ENCODE measurements at places on chromosomes 16 and 17. TPM values are rescaled to one million over a fixed set of nuclear protein-coding genes. Genes with fewer than 3 reads are reported as not detected.

The ST6GALNAC2 gene
- total RNA-seq: 10.4 TPM

The CFAP97D1 gene
- total RNA-seq: not detected

The SLC13A2 gene
- 8.7 TPM for total RNA-seq

The NEUROD2 gene
- not detected for total RNA-seq

The UBALD1 gene
- 85.9 TPM for total RNA-seq

The TTYH2 gene
- total RNA-seq: 2.2 TPM

- no peak for DNase-seq
- H3K27me3 ChIP-seq: peaks cover 49% of the 10 kb centered on the region
- no peak overlapping the region for H3K4me3 ChIP-seq
Measured at GRCh38 chr16:23709536-23709935, 3.5 kb downstream of the ERN2 start.

DNA sequence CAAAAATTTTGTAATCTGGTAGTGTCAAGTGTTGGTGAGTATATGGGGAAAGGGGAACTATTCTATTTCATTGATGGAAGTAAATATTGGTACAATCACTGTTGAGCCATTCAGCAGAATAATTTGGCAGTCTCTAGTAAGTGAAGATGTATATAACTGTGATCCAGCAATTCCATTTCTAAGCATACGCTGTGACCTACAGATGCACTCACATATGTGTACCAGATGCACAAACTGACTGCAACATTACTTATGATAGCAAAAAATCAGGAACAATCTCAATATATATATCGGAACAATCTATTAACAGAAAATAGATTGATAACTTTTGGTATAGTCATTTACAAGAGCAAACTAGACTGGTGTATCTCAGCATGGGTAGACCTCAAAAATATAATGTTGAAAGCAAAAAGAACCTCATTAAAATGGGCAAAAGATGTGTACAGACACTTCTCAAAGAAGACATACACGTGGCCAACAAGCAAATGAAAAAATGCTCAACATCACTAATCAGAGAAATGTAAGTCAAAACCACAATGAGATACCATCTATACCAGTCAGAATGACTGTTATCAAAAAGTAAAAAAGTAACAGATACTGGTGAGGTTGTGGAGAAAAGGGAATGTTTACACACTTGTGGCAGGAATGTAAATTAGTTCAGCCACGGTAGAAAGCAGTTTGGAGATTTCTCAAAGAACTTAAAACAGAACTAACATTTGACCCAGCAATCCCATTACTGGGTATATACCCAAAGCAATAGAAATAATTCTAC is 20.7 kb downstream of the ADAP2 start:
- DNase-seq: no peak
- no peaks in the 10 kb centered on the region for H3K4me1 ChIP-seq
- no peak overlapping the region for H3K4me3 ChIP-seq
- H3K36me3 ChIP-seq: no peaks in the 10 kb centered on the region
- H3K27me3 ChIP-seq: no peaks in the 10 kb centered on the region

DNA sequence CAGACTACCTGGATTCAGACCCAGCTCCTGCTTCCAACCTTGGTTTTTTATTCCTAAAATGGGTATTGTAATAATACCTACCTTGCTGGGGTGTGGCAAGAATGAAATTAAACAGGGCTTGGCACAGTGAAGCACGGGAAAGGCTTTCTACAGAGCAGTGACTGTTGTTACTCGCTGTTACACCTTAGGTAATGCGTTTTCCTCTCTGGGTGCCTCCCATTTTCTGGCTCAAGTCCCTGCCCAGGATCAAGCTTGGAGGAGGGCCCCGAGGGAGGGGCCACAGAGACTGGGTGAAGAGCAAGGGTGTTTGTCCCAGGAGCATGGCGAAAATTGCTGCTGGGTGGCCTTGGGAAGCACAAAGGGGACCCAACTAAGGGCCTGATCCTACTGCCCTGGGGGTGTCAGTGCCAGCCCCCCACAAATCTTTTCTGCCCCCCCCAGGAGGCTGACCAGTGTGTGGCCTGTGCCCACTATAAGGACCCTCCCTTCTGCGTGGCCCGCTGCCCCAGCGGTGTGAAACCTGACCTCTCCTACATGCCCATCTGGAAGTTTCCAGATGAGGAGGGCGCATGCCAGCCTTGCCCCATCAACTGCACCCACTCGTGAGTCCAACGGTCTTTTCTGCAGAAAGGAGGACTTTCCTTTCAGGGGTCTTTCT is 13.3 kb downstream of the MIEN1 start:
- H3K27ac ChIP-seq: peak overlapping the region; percentile 82
- no peak for DNase-seq
- H3K27me3 ChIP-seq: no peaks in the 10 kb centered on the region
- H3K4me1 ChIP-seq: peaks cover 4% of the 10 kb centered on the region
- no peak overlapping the region for H3K4me3 ChIP-seq

DNA sequence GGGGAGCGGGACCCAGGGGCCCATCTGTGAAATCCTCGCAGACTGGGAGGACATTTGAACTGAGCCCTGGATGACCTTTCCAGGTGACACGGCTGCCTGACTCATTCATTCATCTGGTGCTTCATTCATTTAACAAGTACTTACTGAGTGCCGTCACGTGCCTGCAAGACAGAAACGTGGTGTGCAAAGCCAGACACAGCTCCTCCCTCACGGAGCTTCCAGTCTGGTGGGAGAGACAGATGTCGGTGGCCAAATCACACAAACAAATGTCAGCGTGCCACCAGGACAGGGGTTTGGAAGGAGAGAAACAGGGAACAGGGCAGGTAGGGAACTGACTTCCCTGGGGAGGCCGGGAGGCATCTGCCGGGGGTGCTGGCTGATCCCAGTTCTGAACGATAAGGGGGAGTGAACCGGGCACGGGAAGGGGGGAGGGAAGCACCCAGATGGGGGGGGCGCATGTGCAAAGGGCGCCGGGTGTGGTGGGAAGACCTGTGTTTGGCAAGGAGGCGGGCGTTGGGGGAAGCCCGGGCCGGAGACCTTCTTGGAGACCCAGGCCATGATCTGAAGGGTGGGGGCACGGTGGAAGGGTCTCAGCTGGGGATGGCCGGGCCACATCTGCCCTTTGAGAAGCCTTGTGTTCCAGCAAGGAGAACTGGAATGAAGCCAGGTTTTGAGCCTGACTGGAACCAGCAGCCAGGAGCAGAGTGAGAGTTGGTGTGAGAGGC is 93.6 kb upstream of the CIBAR2 start:
- H3K27me3 ChIP-seq: peaks cover 3% of the 10 kb centered on the region
- H3K36me3 ChIP-seq: peaks cover 4% of the 10 kb centered on the region
- no peak for DNase-seq
- H3K4me1 ChIP-seq: peaks cover 34% of the 10 kb centered on the region

GRCh38 chr17:4086041-4086483 is 56.8 kb downstream of the ZZEF1 start:
- no peak overlapping the region for H3K27ac ChIP-seq
- DNase-seq: no peak
- H3K4me3 ChIP-seq: no peak overlapping the region
- no peaks in the 10 kb centered on the region for H3K4me1 ChIP-seq
- H3K27me3 ChIP-seq: no peaks in the 10 kb centered on the region
- H3K36me3 ChIP-seq: peaks cover 27% of the 10 kb centered on the region

- no peak for DNase-seq
- H3K27ac ChIP-seq: no peak overlapping the region
- no peaks in the 10 kb centered on the region for H3K27me3 ChIP-seq
- no peaks in the 10 kb centered on the region for H3K36me3 ChIP-seq
- no peak overlapping the region for H3K4me3 ChIP-seq
Measured at GRCh38 chr16:67518676-67519075, 10.0 kb upstream of the RIPOR1 start.

- H3K36me3 ChIP-seq: peaks cover 14% of the 10 kb centered on the region
- no peaks in the 10 kb centered on the region for H3K27me3 ChIP-seq
- no peak overlapping the region for H3K27ac ChIP-seq
- peaks cover 26% of the 10 kb centered on the region for H3K4me1 ChIP-seq
- no peak for DNase-seq
- no peak overlapping the region for H3K4me3 ChIP-seq
Measured at GRCh38 chr16:21614896-21615295, 15.5 kb downstream of the METTL9 start.

GRCh38 chr16:569445-570254 is at the start of gene PIGQ:
Gene PIGQ (plus strand): TSS chr16:569968. CDS start chr16:574075, 4,107 bp downstream.
- H3K27ac ChIP-seq: peak within 1 kb of the TSS; percentile 74
- DNase-seq: no peak
- peaks cover 21% of the 10 kb centered on the region for H3K4me1 ChIP-seq
- H3K4me3 ChIP-seq: peak within 1 kb of the TSS; percentile 89

- H3K4me1 ChIP-seq: peaks cover 23% of the 10 kb centered on the region
- DNase-seq: no peak
- peak overlapping the region; percentile 100 for H3K4me3 ChIP-seq
- H3K27ac ChIP-seq: peak overlapping the region; percentile 99
Measured at GRCh38 chr16:31712064-31712540, 161.5 kb upstream of the ZNF267 start.

GRCh38 chr17:79600681-79601131 is 10.1 kb downstream of the RBFOX3 start:
- H3K36me3 ChIP-seq: no peaks in the 10 kb centered on the region
- H3K27me3 ChIP-seq: peaks cover 79% of the 10 kb centered on the region

GRCh38 chr16:73945631-73946030 is 351.0 kb upstream of the PSMD7 start:
- H3K27ac ChIP-seq: no peak overlapping the region
- H3K4me1 ChIP-seq: peaks cover 12% of the 10 kb centered on the region
- no peak overlapping the region for H3K4me3 ChIP-seq
- no peaks in the 10 kb centered on the region for H3K36me3 ChIP-seq

- H3K27ac ChIP-seq: no peak overlapping the region
- no peak for DNase-seq
Measured at GRCh38 chr16:68366062-68366461, 55.2 kb downstream of the PRMT7 start.

DNA sequence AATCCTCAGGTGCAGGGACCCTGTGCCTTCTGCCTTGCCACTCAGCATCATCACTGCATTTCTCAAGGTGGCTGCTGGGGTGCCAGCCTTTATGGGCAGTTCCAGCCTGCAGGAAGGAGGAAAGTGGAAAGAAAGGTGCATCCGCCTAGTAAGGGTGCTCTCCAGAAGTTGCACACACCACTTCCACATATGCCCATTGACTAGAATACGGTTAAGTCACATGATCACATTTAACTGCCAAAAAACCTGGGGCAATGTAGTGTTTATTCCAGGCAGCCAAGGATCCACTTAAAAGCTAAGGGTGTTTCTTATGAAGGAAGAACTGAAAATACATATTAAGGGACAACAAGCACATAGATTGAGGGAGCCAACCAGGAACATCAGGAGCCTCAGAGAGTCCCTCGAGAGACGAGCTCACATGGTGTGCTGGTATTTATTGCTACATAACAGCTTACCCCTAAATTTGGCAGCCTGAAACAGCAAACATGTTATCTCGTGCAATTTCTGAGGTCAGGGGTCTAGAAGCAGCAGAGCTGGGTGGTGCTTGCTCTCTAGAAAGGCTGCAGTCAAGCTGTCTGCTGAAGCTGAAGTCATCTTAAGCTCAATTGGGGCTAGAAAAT is 52.0 kb upstream of the MMP2 start:
- H3K27me3 ChIP-seq: peaks cover 32% of the 10 kb centered on the region
- DNase-seq: no peak
- no peaks in the 10 kb centered on the region for H3K36me3 ChIP-seq
- H3K4me3 ChIP-seq: no peak overlapping the region
- no peak overlapping the region for H3K27ac ChIP-seq
- no peaks in the 10 kb centered on the region for H3K4me1 ChIP-seq

DNA sequence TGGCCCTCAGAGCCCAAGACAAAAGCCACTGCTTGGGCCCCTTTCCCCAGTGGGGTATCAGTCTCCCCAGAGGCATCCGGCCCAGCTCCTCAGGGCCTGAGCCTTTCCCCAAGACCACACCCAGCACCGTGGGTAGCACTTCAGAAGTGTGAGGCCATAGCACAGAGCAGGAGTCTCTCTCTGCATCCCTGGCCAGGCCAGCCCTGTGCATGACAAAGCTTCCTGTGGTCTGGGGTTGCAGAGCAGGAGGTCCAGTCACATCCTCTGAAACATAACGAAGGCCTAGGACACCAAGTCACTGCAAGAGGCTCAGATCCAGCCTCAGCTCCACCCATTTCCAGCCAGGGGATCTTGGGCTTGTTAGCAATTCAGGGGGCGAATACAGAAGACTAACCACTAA is 56.8 kb upstream of the ZNF423 start:
- peaks cover 6% of the 10 kb centered on the region for H3K4me1 ChIP-seq
- no peaks in the 10 kb centered on the region for H3K36me3 ChIP-seq
- DNase-seq: no peak
- H3K27me3 ChIP-seq: no peaks in the 10 kb centered on the region
- no peak overlapping the region for H3K27ac ChIP-seq

GRCh38 chr16:69105501-69106361 is at the start of gene HAS3:
Gene HAS3 (plus strand): TSS chr16:69105653. CDS start chr16:69109396, 3,743 bp downstream.
- DNase-seq: no peak
- H3K27me3 ChIP-seq: peaks cover 67% of the 10 kb centered on the region
- H3K4me3 ChIP-seq: peak within 1 kb of the TSS; percentile 98
- H3K27ac ChIP-seq: peak within 1 kb of the TSS; percentile 46

GRCh38 chr17:65918500-65918899 is 273.4 kb downstream of the CEP112 start:
- no peaks in the 10 kb centered on the region for H3K27me3 ChIP-seq
- H3K4me3 ChIP-seq: no peak overlapping the region
- no peak for DNase-seq
- H3K27ac ChIP-seq: no peak overlapping the region

GRCh38 chr16:26651464-26651863 is 415.3 kb upstream of the C16orf82 start:
- no peaks in the 10 kb centered on the region for H3K4me1 ChIP-seq
- peaks cover 4% of the 10 kb centered on the region for H3K27me3 ChIP-seq
- no peaks in the 10 kb centered on the region for H3K36me3 ChIP-seq
- no peak overlapping the region for H3K4me3 ChIP-seq
- no peak overlapping the region for H3K27ac ChIP-seq
- DNase-seq: no peak

DNA sequence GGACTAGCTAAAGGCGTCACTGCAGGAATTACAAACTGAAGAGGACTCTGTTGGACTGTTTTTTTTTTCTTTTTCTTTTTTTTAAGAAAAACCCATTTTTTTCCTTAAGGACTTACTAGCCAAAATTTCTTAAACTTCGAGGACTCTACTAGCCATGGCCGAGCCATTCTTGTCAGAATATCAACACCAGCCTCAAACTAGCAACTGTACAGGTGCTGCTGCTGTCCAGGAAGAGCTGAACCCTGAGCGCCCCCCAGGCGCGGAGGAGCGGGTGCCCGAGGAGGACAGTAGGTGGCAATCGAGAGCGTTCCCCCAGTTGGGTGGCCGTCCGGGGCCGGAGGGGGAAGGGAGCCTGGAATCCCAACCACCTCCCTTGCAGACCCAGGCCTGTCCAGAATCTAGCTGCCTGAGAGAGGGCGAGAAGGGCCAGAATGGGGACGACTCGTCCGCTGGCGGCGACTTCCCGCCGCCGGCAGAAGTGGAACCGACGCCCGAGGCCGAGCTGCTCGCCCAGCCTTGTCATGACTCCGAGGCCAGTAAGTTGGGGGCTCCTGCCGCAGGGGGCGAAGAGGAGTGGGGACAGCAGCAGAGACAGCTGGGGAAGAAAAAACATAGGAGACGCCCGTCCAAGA is 878 bp downstream of the HEXIM1 start:
- H3K4me1 ChIP-seq: peaks cover 40% of the 10 kb centered on the region
- peaks cover 4% of the 10 kb centered on the region for H3K36me3 ChIP-seq
- peak overlapping the region; percentile 93 for H3K4me3 ChIP-seq
- peak overlapping the region; percentile 100 for H3K27ac ChIP-seq

All from type B pancreatic cell (in vitro differentiated cells).